ENCODE measurements at places on chromosomes 5 and 9.
A peak's percentile ranks its signal among the peaks of the same experiment; 100 is the strongest.

DNA sequence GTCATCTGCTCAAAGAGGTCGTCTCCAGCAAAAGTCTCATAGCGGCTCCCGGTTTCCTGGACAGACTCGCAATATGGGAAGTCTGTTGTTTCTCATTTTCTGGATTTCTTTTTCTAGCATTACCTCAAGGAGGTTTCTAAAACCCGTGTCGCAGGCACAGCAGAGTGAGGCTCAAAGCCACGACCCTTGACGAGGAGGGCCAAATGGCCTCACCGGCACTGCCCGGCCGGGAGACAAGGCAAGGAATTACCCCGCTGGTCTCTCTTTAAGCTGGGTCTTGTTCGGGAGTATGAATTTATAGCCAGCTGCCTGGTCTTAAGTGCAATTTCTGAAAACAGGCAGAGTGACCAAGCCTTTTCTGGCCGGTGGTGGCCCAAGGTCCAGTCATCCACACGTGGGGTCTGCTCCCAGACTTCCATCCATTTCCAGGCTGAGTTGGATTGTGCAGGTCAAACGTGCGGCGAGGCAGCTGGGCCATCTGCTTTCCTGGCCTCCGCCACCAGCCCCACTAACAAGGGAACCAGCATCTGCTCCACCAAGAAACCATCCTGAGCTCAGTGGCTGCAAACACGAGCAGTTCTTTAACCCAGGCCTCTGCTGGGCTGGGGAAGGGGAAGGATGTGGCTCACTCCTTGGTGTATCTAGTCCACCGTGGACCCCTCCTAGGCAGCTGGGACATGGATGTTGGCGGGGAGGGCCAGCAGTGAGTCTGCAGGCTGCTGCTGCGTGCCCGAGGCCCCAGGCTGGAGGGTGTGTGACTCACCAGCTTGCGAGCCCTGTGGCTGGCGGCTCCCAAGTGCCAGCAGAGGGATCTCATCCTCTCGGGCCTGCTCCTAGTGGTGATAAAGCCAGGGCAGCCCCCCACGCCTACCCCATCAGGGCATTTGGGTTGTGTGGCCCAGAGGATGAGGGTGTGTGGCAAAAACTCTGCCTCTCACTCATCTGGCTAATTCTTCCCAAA lies 55.6 kb upstream of the COL5A1 start:
- DNase-seq: no peak

- no peak for DNase-seq
These were observed 4.7 kb upstream of the ZFR start for GRCh38 chr5:32449262-32449661.

DNA sequence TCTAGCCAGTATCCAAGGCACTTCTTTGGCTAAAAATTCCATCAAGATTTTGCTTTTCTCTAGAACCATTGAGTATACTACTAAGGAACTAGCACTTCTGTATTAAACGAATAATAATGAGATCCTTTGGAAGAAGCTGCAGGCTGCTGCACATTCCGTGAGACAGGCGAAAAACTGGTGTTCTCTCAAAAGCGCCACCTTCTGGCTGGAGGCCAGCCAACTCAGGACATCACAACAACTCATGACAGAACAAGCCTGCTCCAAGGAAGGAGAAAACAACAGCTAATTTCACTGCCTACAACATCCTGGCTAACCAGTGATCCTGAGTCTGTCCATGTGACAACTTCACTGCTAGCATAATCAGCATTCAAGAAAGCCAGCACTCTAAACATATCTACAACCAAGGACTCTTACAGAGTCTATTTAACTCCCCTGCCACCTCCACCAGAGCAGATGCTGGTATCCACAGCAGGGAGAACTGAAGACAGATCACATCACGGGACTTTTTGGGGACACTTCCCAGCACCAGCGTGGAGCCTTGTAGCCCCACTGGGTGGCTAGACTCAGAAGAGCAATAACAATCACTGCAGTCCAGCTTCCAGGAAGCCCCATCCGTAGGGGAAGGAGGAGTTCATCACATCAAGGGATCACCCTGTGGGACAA lies 150.5 kb downstream of the YTHDC2 start:
- DNase-seq: no peak

- no peak for DNase-seq
These were observed 23.8 kb upstream of the OTULIN start for GRCh38 chr5:14640765-14641164.

GRCh38 chr9:113580041-113580953 lies 116.8 kb downstream of the RGS3 start:
- DNase-seq: peak; percentile 52

DNA sequence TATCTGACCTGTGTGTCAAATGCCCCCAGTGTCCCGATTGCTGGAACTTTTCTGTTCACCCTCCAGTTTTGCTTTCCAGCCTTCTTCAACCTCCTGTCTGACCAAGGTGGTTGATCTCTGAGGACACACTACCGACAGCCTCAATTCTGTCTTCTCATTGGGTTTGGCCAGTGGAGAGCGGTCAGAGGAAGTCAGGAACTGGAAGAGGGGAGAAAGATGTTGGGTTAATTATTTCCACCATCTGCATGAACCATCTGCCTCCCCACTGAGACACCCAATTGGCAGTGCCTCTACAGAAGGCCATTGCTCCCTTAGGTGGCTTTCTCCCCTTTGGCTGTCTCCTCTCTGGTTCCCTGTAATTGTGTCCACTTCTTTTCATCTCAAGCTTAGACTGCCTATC lies 154.3 kb upstream of the RAI14 start:
- DNase-seq: no peak

DNA sequence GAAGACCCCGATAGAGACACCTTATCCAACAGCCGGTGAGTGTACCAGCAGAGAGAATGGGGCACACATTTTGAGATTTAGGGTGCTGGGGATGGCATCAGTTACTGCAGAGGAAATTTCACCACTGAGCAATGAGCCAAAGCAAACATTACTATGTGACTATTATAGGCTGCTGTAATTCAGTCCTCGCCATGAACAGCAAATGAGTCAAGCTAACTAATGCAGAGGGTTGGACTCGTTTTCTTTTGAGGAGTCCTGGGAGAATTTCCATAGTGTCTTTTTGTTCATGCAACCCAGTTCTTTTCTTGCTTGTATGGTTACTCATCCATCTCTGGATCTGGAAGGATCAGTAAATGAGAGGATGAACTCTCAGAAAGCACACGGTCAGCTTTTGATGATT lies 323.8 kb downstream of the PSAT1 start:
- DNase-seq: no peak

GRCh38 chr9:133700819-133701320 lies 37.3 kb downstream of the SARDH start:
- no peak for DNase-seq

- no peak for DNase-seq
These were observed 70.5 kb downstream of the LMNB1 start for GRCh38 chr5:126847456-126847820.

DNA sequence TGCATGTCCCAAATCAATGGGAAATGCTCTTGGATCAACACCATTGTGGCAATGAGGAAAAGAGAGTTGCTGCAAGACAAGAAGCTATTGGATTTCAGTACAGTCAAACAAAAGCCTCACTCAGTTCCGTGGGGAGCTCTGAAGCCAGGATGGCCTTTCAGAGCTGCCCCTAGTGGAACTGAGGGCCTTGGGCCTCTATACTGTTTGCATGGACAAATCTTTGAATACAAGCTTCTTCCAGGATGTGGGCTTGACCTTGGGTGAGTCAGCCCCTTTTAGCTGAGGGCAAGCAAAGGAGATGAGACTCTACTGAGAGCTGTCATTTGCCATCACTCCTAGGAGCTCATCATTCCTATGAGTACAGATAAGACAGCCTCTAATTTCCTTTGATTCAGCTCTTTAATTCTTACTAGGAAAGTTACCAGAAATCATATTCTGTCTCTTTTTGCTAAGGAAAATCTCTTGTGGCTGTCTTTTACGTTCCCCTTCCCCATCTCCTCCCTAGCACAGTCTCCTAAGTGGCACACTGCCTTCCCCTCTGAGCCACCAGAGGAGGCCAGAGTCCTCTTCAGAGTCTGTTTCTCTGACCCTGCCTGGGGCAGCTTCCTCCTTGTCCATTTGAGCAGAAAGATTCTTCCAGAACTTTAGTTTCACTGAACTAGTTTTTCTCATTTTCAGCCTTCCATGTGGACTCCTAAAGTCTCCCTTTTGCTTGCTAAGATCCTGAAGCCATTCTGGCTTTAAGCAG lies 168.8 kb upstream of the POC5 start:
- no peak for DNase-seq

GRCh38 chr5:64603676-64604075 lies 86.6 kb upstream of the SHISAL2B start:
- no peak for DNase-seq

DNA sequence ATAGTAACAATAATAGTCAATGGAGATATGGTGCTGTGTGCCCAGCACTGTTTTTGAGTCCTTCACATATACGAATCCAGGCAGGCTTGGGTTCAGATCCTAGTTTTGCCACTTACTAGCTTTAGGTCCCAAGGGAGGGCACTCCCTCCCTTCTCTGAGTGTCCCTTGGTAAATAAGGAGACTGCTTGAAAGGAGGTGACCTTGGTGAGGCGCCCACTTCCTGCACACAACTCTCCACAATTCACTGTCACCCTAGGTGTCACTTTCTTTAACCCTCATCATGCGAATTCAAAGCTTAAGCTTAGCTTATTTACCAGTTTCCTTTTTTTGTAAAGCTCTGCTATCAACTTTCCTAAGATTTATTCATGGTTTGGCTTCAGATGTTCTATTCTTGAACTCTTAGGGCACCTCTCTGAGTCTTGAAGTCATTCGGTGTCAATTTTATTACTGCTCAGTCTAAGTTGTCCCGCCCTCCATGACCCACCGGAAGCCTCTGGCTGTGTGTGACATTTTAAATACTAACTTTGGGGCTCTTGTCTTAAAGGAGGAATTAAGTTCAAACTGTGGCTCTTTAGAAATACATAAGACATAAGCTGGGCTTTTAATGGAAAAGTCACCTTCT lies 170.7 kb upstream of the ZNF618 start:
- no peak for DNase-seq

GRCh38 chr9:16386827-16387077 lies 483.7 kb downstream of the BNC2 start:
- no peak for DNase-seq

DNA sequence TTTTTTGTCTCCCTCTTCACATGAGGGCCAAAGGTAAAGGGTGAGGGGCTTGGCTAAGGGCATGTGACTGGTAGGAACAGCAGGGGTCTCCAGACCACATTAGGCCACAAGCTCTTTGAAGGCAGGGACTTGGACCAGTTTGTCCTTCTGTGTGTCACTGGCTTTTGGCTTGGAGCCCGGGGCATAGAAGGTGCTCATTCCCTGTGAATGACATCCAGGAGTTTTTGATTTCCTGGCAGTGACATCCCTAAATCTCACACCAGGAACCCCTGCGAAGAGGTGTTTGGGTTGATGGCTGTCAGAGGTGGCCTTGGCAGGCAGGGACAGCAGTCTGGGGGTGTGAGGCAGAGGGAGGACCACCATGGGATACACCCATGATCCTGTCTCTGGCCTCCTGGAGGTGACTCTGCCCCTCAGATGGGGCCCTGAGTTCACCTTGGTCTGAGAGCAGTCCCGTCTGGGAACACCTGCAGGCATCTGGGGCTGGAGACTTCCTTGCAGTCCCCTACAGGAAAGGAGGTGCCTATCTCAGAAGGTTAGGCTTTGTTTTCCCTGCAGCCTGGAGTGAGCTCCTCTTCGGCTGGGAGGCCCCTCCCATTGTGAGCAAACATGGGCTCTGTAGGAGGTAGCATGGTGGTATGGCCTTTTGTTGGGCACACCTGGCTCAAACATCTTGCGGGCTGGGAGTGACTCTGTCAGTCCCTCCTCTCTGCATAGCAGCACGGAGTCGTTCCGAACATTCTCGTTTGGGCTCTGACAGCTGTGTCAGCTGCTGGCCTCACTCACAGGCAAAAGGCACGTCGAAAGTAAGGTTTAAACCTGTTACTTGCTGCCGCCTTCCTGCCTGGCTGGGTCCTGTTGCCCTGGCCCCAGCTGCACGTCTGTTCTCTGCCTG lies 38.6 kb upstream of the PITX1 start:
- no peak for DNase-seq

- no peak for DNase-seq
These were observed 80.2 kb downstream of the NTNG2 start for GRCh38 chr9:132241840-132242620.

- DNase-seq: no peak
These were observed 85.8 kb downstream of the SECISBP2 start for GRCh38 chr9:89404074-89404473.

DNA sequence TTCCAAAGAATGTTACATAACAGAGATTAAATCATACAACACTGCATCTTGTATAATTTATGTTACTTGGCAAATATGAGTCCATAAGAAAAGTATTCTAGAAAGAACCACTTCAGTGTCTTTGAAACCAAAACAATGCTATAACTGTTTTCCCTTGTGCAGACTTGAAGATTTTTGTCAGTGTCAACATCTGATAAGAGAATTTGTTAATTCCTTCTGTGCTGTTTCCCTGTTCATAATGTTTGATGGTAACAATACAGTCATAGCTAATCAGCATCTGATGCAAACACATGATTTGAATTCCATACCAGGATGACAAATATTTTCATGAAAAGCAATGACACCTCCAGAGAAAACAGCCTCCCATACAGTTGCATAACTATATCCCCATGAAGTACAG lies 306.8 kb downstream of the SEMA5A start:
- no peak for DNase-seq

- DNase-seq: no peak
These were observed 397 bp downstream of the C6 start for GRCh38 chr5:41212935-41213334.

- no peak for DNase-seq
These were observed 162.7 kb upstream of the TSLP start for GRCh38 chr5:110908848-110909247.

- DNase-seq: no peak
These were observed 1.8 kb downstream of the AQP3 start for GRCh38 chr9:33445389-33446239.

DNA sequence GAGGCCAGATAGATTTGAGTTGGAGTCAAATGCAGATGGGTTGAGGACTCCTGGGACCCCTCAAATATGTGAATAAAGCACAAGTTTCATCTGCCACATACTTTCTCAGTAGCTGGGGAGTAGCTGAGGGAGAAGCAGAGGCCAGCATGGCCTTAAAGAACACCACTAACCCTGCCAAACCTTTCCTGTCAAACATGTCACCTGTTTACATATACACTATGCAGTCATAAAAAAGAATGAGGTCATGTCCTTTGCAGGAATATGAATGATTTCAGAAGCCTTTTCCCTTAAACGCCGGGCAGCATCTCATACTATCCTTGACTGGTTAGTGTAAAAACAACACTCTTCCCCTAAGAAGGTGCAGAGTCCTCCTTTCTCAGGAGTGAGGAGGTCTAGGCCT lies 25.2 kb upstream of the HSD17B4 start:
- DNase-seq: no peak

GRCh38 chr9:32565967-32566366 lies 7.0 kb downstream of the NDUFB6 start:
- DNase-seq: no peak

DNA sequence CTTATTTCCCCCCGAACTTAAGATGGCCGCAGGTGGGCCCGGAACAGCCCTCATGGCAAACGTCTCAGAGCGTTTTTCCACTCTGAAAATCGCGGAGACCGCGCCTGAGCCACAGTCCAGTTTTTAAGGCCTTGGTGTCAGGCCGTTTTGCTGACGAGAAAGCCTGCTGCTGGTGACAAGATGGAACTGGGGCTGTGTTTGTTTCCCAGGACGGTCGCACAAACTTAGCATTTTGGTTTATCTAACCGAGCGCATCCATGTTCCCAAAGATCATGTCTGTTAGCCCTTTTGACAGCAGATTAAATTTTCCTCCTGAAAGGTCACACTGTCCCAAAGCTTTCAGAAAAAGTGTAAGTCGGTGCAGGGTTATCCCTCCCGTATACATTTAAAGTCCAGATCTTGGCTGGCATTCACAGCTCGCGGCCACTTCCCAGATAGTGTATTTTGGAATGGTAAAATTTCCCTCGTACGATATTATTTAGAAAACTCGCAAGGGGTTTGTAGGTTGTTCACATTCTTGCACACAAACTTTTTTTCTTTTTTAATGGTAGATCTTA lies 812 bp downstream of the SREK1 start:
- DNase-seq: no peak

Measured in stimulated activated CD4-positive, alpha-beta T cell treated with anti-CD3 and anti-CD28 coated beads, TNF-alpha, amount 100 ng/mL, for 1 hour (primary cell).